ENCODE measurements at places on chromosomes 3 and 15.
A peak's percentile ranks its signal among the peaks of the same experiment; 100 is the strongest.

DNA sequence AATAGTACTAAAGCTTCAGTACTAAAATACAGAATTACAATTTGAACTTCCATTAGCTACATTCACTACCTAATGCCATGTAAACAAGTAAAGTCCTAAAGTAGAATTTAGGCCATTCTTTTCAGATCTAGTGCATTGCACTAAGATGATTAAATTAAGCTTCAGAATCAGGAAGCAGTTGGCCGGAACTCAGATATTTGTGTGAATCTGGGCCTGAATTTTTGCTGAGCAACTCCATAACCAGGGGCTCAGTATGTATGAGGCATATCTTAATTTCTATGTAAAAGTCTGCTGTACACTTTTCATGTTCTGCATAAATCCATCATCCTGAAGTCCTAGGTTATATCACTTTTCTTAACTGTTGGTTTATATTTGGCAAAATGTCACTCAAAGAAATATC lies 246.4 kb downstream of the RBMS3 start:
- no peak for DNase-seq

- DNase-seq = no peak
Observed at GRCh38 chr3:103499967-103500366, 1065.2 kb downstream of the ZPLD1 start.

GRCh38 chr3:39454591-39455217 lies 12.8 kb upstream of the MOBP start:
- DNase-seq = no peak

- no peak for DNase-seq
Observed at GRCh38 chr15:48748535-48748934, 62.3 kb downstream of the CEP152 start.

DNA sequence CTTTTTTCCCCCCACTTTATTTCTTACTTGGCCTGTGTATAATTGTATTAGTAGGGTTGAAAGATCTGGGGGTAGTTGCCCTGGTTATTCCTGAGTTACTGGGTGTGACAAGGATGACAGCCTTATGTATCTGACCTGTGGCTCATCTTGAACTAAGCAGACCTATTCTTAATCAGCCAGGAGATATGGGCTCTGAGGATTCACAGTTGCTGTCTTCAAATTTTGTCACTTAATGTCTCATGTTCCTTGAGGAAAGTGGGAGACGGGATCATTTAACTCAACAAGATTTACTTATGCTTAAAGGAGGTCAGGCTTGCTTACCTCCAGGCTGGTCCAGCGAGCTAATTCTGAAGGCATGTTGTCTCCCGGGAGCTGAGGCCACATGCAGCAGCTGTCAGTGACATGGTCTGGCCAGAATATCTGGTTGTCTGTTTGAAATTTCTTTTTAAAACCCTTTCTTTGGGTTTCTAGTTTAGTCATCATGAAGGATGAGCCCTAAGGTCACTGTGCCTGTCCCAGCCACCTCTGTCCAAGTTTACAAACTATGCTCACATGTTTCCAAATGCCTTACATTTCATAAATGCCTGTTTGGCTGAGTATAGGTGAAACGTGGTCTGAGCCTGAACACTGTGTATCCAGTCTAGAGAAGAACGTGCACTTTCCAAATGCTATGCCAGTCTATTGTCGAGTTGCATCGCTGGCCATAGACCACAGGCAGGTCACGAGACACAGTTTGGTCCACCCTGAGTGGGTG lies 26.8 kb downstream of the LRTM1 start:
- no peak for DNase-seq

DNA sequence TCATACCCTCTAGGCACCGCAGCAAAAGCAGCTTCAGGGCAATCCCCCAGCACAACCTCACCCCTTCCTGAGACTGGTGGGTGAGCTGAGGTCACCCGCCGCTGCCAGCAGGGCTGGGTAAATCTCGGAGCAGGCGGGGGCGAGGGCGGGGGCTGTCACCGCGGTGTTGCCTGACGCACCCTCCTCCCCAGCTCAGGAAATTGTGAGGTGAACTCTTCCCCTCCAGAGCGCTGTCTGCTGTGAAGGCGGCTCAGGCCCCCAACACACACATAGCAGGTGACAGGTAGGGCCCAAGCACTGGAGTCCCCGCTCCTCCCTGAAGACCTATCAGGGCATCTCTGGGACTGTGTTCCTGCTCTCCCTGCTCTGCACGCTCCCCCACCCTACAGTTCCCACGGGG lies 30.2 kb upstream of the FURIN start:
- no peak for DNase-seq

DNA sequence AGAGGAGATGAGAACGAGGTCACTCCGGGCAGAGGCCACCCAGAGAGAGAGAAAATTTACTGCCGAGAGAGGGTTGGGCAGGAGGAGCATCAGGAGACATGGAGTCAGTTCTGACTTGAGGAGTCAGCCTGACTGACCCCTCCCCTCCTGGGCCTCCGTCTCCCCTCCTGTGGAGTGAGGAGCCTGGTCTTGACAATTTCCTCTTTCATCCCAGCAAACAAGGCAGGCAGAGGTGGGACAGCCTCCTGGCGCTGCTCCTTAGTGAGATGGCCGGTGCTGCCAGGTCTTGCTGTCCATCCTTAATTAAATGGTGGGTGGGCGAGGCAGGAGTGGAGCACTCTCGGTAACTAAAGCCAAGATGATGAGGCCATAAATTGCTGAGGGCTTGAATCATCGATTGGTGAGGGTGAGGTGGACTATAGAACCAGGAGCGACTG lies 60.6 kb downstream of the CYP11A1 start:
- DNase-seq = no peak

- no peak for DNase-seq
Observed at GRCh38 chr3:112089956-112090886, 4.0 kb downstream of the C3orf52 start.

- DNase-seq = no peak
Observed at GRCh38 chr3:150603980-150604319, 829 bp downstream of the SELENOT start.

- DNase-seq = no peak
Observed at GRCh38 chr3:46349484-46350261, 4.2 kb upstream of the CCR2 start.

GRCh38 chr3:147672436-147672835 lies 263.3 kb downstream of the ZIC1 start:
- no peak for DNase-seq

GRCh38 chr3:141387516-141387915 lies 19.2 kb downstream of the ZBTB38 start:
- no peak for DNase-seq

DNA sequence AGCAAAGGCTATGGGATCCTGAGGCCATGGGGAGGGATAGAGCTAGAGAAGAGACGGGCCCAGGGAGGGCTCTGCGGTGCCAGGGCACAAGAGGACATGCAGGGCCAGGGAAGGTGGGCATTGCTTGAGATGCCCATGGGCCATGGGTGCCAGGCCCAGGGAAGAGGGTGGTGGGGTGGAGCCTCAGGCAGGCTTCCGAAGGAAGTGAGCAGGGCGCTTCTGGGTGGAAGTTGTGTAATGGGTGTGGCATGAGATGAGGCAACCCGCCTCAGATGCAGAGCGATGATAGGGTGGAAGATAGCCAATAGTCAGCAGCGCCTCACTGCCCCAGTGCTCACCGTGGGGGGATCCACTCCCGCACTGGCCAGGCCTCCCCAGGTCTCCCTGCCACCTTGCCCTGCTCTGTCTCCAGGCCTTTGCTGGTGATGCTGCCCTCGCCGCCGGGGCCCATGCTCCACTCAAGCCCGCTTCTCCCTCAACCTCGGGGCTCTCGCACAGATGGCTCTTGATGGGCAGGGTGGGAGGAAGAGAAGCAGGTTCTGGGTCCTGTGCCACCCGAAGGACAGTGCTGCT lies 51.4 kb downstream of the DNAJB8 start:
- DNase-seq = no peak

DNA sequence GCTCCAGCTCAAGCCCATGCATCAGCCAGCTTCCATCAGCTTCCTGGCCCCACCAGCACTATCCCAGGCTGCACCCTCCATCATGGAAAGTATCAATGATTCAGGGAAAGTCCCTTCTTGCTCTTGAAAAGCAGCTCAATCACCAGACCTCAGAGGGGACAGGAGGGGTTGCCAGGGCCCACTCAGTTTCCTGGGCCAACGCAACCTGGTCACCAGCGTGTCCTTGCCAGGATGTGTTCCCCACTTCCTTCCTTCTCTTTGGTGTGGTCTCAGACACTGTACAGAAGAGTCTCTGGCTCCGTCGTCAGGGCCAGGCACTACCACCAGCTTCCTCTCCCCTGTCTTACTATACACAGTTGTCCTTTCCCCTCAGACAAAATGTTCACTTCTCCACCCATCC lies 3.0 kb downstream of the HDC start:
- DNase-seq = no peak

DNA sequence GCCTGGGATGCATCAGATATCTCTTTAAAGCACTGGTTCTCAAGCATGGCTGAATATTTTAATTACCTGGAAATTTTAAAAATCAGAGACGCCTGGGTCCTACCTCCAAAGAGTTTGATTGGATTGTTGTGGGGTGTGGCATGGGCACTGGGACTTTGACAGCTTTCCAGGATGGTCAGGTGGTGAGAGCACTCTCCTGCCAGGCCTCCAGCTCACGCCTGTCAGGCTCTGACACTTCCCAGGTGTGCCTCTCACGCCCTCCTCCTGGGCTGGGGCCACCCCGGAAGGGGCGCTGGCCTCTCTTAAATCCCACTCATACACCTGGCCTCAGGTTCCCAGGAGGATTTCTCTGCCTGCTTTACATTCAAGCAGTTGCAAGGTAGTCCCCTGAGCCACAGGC lies 48.5 kb downstream of the AMOTL2 start:
- DNase-seq = no peak

- DNase-seq = no peak
Observed at GRCh38 chr15:83843471-83843871, 189.5 kb downstream of the ADAMTSL3 start.

DNA sequence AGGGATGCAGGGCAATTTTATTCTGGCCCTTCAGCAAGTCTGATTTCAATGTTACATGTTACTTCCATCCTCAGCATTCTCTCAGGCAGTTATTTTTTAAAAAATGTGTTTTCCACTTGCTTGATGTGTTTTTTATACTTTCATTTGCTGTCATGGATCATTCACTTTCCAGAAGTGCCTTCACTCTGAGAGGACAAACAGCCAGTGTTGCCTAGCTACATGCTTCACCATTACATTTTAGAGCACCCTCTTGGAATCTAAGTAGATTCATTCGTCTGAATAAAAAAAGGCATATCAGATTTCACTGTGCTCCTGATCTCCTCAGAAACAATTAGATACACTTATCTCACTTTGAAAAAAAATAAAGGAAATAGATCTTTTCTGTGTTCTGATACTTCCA lies 93.6 kb upstream of the POU1F1 start:
- peak; percentile 25 for DNase-seq

DNA sequence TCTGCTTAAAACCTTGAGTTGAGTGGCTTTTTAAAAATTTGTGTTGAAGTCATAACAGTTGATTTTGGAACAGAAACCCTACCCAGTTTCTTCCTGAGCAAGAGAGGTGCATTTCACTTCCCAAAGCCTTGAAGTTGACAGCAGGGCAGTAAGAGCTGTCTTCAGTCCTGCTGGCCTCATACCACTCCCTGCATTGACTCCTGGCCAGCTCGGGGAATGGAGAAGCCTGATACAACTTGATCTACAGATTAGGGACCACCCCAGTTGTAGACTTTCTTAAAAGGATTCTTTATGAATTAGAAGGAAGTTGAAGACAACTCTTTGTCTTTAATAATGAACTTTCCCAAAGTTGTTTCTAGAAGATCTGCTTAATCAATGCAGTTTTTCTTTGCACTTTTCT lies 90.6 kb upstream of the FLNB start:
- no peak for DNase-seq

GRCh38 chr3:149382518-149382917 lies 5.1 kb upstream of the TM4SF1 start:
- DNase-seq = no peak

DNA sequence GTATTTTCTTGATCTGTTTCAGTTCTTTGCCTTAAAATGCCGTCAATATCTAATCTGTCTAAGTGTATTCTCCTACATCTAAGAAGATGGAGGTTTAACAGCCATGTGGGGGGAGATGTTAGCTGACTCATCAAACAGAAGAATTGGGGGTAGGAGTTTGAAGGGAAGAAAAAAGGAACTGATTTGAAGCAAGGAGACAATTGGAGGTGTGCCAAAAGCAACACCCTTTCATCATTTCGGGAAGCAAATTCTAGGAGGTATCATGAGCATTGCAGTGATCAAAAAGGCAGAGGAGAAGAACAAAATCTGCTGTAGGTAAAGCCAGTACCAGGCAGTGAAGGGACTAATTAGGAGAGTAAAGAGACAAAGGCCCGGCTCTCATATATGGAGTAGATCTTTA lies 337.3 kb upstream of the TBC1D5 start:
- DNase-seq = no peak

DNA sequence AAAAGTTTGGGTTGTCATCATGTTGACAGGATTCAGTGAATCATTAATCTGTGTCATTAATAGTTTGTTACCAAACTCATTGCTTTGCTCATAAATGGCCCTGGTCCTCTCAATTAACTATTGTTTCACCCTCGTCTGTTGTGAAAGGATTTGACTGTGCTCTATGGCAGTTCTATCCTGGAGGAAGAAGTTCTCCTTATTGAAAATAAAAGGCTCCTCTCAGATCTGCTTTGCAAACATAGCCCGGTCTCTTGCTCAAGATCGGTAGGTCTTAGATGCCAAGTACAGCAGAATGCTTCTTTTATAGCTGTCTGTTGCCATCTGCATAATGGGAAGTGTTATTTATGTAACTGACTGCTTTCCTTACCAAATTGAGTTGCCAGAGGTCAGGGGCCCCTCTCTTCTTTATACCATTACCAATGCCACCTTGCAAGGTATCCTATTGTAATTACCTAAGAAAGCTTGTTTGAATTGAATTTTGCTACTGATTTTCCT lies 146.5 kb downstream of the EBLN2 start:
- DNase-seq = no peak

GRCh38 chr3:16587681-16588060 lies 17.6 kb downstream of the DAZL start:
- DNase-seq = no peak

DNA sequence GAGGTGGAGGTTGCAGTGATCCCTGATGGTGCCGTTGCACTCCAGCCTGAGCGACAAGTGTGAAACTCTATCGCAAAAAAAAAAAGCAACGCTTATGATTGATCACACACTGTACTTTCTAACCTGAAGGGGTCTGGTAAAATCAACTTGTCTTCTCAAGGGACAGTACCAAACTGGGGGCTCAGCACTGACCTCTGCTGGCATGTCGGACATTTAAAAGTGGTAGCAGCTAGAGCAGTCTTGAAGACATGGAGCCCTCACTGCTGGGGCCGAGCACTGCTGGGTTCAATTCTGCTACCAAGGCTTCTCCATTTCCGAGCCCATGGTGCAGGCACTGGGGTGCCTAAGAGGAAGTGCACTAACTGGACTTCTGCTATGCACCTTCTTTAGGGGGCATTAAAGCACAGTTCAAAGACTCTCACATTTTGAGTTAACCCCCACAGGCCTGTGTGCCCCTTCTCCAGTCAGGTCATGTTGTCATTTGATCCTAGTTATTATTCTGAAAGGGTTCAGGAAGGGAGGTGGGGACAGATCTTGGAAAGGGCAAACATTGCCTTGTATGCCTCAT lies 26.4 kb upstream of the LAMP3 start:
- DNase-seq = no peak

Measured in NCI-H510A (cell line).